ENCODE measurements at places on chromosomes 16 and 17.
A peak's percentile ranks its signal among the peaks of the same experiment; 100 is the strongest.

- no peak for DNase-seq
These were observed 592.9 kb downstream of the MAF start for GRCh38 chr16:79007614-79008013.

- no peak for DNase-seq
These were observed 45.5 kb downstream of the ZCCHC14 start for GRCh38 chr16:87447323-87447722.

DNA sequence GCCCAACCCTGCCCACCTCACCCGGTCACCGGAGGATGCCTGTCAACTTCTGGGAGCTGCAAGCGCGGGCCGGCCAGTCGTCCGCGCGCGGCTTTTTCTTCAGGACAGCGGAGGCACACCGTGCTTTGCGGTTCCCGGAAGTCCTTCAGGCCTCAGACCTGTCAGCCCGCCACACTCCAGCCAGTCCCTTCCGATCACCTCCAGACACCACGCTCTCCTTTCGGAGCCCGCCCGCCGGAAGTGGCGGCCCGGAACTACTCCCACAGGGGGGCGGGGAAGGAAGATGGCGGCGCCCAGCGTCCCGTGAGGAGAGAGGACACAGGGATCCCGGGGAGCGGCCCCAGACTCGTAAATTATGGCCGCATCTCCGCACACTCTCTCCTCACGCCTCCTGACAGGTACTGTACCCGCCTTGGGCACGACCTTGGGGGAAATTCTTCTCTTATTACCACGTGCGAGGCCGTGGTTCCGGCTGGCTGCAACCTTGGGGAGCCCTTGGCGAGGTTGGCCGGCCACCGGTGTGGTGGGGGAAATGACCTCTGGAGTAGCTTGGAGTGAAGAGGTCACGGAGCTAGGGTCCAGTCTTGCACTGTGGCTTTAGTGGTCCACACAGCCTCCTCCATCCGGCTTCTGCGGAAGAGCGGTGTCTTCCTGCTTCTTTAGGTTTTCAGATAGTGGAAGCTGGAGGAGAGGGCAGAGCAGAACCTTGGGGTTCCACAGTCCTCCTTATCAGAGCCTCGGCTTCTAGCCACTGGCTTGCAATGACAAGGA is at the start of gene COX10:
Gene COX10, plus strand, starts transcription at position 254 of the 771 bp plus-strand sequence. Its CDS starts 102 bp downstream, at position 356.
- DNase-seq, result peak; percentile 92

- no peak for DNase-seq
These were observed 76.4 kb upstream of the SMIM36 start for GRCh38 chr17:55587608-55588139.

DNA sequence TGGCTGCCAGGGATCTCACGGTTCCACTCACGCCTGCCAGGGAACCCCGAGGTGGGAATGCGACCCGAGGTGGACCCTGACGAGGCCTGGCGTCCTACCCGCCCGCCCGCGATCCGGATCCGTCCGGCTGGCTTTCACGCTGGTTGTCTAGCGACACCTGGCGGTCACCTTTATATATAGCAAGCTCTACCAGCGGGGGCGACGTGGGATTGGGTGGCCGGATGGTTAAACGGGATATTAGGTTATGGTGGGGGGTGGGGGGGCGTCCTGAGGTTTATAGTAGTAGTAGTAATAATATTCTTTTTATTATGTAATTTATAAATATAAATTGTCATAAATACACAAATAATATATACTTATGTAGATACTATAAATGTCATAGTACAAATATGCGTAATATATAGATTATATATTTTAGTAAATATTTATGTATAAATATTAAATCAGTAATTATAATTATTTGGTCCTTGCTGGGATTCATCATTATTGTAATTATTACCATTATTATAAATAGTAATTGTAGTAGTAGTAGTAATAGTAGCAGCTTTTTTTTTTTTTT is 136.9 kb downstream of the KCNJ12 start:
- peak; percentile 91 for DNase-seq

DNA sequence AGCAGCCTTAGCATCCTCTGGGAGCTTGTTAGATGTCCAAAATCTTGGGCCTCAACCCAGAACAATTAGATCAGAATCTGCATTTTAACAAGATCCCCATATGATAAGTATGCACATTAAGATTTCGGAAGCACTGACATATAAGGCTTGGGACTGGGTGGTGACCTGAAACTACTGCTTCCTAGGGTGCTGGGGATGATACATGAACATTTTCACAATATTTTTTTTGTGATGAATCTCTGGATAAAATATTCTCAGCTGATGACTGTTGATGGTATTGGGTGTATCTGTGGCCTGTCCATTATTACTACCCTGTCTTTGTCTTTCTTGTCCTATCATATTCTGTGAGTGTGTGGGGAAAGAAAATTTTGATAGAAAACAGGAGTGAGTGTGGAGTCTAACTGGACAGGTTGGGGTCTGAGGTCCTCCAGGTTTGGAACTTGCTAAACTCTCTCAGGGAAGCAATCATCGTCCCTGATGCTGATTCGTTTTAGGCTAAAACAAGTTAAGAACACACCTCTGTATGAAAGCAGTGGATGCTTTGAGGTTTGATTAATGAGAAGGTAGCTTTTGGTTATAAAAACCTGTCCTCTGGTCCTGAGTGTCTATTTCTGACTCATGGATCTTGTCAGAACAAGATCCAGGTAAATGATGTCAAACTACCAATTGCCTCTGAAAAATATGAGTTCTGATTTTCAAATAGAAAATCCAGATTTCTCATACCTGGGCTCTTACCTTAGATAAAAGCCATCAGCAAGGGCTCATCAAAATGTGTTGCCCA is 23.2 kb downstream of the KRT23 start:
- no peak for DNase-seq

- no peak for DNase-seq
These were observed at the start of gene SPN for GRCh38 chr16:29663016-29663806. Gene SPN (plus strand): TSS chr16:29663247. CDS start chr16:29663729, 482 bp downstream.

DNA sequence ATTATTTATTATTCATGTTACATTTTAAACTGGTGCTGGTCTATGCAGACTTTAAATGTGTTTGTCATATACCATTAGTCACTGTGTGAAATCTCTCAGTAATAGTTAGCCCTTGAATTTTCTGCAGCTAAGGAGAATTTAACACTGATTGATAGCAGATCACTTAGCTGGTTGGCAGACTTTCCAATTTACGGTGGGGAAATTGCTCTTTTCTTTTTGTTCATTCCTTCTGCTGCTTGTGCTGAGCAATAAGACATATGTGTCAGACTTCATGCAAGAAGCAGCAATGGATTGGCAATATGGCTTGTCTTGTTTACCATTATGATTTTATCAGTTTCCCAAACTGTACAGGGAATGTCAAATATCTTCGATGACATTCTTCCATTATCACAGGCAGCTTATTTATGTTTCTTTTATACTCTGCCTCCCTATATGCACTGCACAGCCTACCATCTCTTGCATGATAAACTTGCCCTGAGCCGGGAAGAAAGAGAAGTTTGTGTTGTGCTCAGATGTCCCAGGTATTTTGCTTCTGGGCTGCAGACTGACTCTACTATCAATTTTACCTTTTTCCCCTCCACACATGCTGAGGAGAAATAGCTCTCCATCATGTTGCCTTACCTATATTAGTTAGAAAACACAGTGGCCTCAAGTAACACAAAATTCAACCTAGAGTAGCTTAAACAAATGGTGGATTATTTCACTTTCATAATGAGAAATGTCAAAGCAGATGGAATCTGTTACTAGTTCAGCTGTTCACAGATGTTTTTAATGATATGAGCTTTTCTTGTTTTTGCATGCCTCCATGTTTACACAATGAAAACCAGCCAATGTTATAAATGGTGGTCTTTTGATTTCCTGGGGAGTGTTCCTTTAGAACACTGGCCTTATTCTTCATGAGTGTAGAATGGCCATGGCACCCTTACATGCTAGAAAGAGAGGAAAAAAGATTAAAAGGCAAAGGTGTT is 968.1 kb upstream of the GOT2 start:
- no peak for DNase-seq

GRCh38 chr17:8116776-8117175 is 1.5 kb downstream of the ALOXE3 start:
- no peak for DNase-seq

DNA sequence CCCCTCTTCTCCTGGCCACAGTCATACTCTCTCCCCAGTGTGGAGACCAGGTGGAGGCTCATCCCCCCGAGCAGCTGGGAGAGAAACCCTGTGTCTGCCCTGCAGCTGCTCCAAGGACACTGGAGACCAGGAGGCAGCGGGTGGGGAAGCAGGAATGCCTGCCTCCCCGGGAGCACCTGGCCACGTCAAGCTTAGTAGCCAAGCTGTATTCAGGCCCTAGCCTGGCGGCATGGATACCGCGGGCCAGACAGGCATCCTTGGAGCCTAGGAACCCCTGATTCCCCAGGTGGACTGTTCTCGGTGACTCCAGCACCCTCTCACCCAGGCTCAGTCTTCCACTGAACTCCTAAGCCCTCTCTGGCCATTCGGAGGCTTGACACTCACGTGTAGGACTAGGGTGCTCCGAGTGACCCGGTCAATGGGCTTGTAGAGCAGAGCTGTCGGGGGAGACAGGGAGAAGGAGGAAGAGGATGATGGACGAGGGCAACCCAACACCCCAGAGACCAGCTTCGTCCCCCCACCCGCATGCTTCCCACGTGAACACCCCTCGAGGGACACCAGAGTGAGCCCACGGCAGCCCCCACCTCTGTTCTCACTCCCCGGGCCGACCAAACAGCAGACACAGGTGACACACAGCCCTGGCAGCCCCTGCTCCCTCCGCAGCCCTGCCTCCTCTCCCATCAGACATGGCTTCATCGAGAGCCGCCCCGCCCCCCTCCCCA is 76.5 kb downstream of the TIMM22 start:
- DNase-seq, result peak; percentile 87

DNA sequence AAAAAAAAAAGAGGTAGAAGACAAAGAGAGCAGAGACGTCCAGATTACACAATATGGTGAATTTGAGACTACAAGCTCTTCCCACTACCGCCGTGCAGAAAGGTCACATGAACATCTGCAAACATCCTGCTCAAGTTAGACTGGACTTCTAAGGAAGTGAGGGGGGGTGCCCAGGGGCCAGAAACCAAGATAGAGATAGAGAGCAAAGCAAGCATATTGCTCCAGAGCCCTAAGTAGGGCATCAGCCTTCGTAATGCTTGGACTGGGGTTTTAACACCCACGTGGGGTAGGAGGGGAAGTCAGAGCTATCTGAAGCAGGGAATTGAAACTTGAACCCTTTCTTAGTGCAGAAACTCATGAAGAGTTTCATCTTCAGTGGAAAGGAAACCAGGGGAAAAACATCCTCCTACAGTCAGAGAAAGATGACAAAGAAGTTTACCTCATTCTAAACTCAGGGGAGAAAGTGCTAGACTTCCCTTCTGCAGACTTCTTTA is 8.7 kb downstream of the CLEC19A start:
- DNase-seq, result no peak

GRCh38 chr17:57744195-57745170 is 616 bp downstream of the CCDC182 start:
- DNase-seq, result no peak

- DNase-seq, result no peak
These were observed 16.2 kb upstream of the TNRC6C start for GRCh38 chr17:77942112-77942988.

Data from SHP77 (cell line).